SJSA1 (cell line): ENCODE measurements at places on chromosomes 4 and X. TPM values are rescaled to one million over a fixed set of nuclear protein-coding genes. Genes with fewer than 3 reads are reported as not detected.

- no peaks in the 10 kb centered on the region for H3K4me1 ChIP-seq
- no peak for DNase-seq
- no peaks in the 10 kb centered on the region for H3K36me3 ChIP-seq
- no peaks in the 10 kb centered on the region for H3K27me3 ChIP-seq
- H3K4me3 ChIP-seq = no peak overlapping the region
- no peak overlapping the region for H3K27ac ChIP-seq
Observed at GRCh38 chrX:110836982-110837381, 41.4 kb upstream of the CHRDL1 start.

Gene SPATA18
- total RNA-seq = 0.11 TPM in 1 of 2 replicates, not detected in the other

GRCh38 chrX:68848189-68848940, 19.5 kb downstream of the EFNB1 start:
- no peaks in the 10 kb centered on the region for H3K4me1 ChIP-seq
- no peak for DNase-seq
- H3K27ac ChIP-seq = no peak overlapping the region
- no peaks in the 10 kb centered on the region for H3K36me3 ChIP-seq

Gene STARD8
- 2.3 and 2.4 TPM in 2 replicates for total RNA-seq

Gene MANBA
- 13.2 and 16.2 TPM in 2 replicates for total RNA-seq

- no peak for DNase-seq
- H3K36me3 ChIP-seq = no peaks in the 10 kb centered on the region
- no peak overlapping the region for H3K4me3 ChIP-seq
- H3K27ac ChIP-seq = no peak overlapping the region
- H3K4me1 ChIP-seq = no peaks in the 10 kb centered on the region
Observed at GRCh38 chr4:69781458-69782418, 21.3 kb upstream of the SULT1B1 start.

DNA sequence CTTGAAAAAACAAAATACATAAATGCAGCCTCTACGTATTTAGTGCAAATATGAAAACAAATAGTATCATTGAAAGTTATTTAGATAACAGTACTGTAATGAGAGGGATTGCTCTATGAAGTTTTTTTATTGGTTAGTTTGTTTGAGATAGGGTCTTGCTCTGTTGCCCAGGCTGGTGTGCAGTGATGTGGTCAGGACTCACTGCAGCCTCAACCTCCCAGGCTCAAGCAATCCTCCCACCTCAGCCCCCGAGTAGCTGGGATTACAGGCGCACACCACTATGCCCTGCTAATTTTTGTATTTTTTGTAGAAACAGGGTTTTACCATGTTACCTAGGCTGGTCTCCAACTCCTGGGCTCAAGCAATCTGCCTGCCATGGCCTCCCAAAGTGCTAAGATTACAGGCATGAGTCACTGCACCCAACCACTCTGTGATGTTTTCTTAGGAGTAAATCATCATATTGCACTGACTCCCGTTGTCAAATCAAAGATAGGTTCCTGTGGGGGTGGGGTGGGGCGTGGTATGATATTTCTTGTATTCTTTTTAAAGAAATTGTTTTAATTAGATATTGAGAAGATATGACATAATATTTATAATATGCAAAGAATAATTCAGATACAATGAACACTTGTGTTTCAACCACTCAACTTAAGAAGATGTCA, 75.8 kb downstream of the ATG4A start:
- H3K4me3 ChIP-seq = no peak overlapping the region
- H3K27ac ChIP-seq = no peak overlapping the region
- H3K36me3 ChIP-seq = no peaks in the 10 kb centered on the region
- no peak for DNase-seq
- no peaks in the 10 kb centered on the region for H3K27me3 ChIP-seq

- no peaks in the 10 kb centered on the region for H3K36me3 ChIP-seq
- H3K4me3 ChIP-seq = no peak overlapping the region
- DNase-seq = peak; percentile 80
- no peaks in the 10 kb centered on the region for H3K27me3 ChIP-seq
- peak overlapping the region; percentile 31 for H3K27ac ChIP-seq
Observed at GRCh38 chrX:1754077-1754476, 139.2 kb downstream of the ASMT start.

GRCh38 chr4:19791422-19792123, 460.1 kb upstream of the SLIT2 start:
- H3K4me3 ChIP-seq = no peak overlapping the region
- no peak for DNase-seq
- H3K27me3 ChIP-seq = no peaks in the 10 kb centered on the region; the same call in 1 of the 2 replicates
- H3K27ac ChIP-seq = no peak overlapping the region
- H3K4me1 ChIP-seq = no peaks in the 10 kb centered on the region
- no peaks in the 10 kb centered on the region for H3K36me3 ChIP-seq

Gene SPANXB1
- total RNA-seq = not detected in 2 replicates

Gene ZNF711
- total RNA-seq = 9.3 and 11.4 TPM in 2 replicates

DNA sequence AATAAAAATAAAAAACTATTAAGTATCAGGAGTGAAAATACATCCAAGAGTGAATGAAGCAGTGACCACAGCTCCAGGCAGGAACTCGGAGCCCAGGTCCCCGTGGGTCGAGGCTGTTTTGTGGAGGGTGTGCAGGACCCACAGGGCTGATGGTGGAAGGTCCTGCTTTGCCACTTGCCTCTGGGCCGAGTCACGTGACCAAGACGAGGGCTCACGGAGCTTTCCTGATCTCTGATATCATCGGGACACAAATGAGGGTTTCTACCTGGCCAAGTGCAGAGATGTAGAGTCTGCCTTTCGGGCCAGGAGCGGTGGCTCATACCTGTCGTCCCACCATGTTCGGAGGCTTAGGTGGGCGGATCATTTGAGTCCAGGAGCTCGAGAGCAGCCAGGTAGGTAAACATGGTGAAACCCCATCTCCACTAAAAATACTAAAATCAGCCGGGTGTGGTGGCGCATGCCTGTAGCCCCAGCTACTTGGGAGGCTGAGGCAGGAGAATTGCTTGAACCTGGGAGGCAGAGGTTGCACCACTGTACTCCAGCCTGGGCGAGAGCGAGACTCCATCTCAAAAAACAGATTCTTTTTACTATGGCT, 7.2 kb downstream of the SLC25A6 start:
- H3K27ac ChIP-seq = no peak overlapping the region
- peaks cover 7% of the 10 kb centered on the region for H3K4me1 ChIP-seq
- no peak overlapping the region for H3K4me3 ChIP-seq

Gene SLC7A11
- total RNA-seq = 33.0 and 45.5 TPM in 2 replicates

Gene STOX2
- total RNA-seq = 0.55 TPM in 1 of 2 replicates, not detected in the other

Gene VEGFC
- total RNA-seq = 14.3 and 19.0 TPM in 2 replicates

Gene HNRNPH2
- total RNA-seq = 58.9 and 71.8 TPM in 2 replicates

GRCh38 chr4:3686753-3687152, 79.4 kb upstream of the ADRA2C start:
- no peak overlapping the region for H3K4me3 ChIP-seq
- peaks cover 4% of the 10 kb centered on the region for H3K27me3 ChIP-seq
- H3K4me1 ChIP-seq = no peaks in the 10 kb centered on the region

GRCh38 chrX:151974336-151975227, at the start of gene GABRE:
TSS of gene GABRE (minus strand) at chrX:151974676. CDS start at chrX:151974625, 51 bp downstream.
- peak within 1 kb of the TSS; percentile 47 for H3K27ac ChIP-seq
- H3K27me3 ChIP-seq = no peaks in the 10 kb centered on the region
- H3K4me1 ChIP-seq = peaks cover 30% of the 10 kb centered on the region
- peak within 1 kb of the TSS; percentile 77 for H3K4me3 ChIP-seq
- DNase-seq = peak; percentile 45

- H3K27me3 ChIP-seq = no peaks in the 10 kb centered on the region
- H3K4me1 ChIP-seq = peaks cover 9% of the 10 kb centered on the region
- peaks cover 26% of the 10 kb centered on the region for H3K36me3 ChIP-seq
- H3K27ac ChIP-seq = no peak overlapping the region
Observed at GRCh38 chr4:182140547-182140946, 102.7 kb upstream of the TENM3 start.

Gene PRKG2
- total RNA-seq = 0.03 TPM in 1 of 2 replicates, not detected in the other

Gene ARSJ
- 51.5 and 67.0 TPM in 2 replicates for total RNA-seq

DNA sequence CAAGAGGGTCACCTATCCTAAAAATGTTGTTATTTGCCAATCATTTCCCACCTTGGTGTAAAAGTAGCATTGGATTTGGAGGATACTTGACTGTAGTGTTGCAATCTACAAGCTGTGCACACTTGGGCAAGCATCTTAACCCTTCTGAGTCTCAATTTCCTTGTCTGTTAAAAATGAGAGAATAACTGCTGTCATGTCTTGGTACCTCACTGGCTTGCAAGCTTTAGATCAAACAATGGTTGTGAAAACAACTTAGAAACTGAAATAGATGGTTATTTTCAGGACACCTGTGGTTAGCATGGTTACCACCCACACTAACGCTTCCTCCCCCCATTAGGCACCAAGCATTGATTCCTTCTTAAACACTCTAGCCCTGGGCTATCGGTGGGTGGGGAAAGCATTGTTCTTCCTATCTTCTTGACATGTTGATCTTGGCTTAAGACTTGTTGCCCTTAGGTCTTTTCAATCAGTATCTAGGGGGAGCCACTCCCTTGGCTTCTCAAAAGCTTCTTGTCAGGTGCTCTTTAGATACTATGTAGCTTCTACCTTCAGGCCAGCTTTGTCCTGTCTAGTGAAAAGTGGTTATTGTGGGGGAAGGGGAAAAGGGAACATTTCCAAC, 10.6 kb upstream of the AMOT start:
- H3K27ac ChIP-seq = no peak overlapping the region
- no peaks in the 10 kb centered on the region for H3K36me3 ChIP-seq
- H3K27me3 ChIP-seq = no peaks in the 10 kb centered on the region

- no peaks in the 10 kb centered on the region for H3K4me1 ChIP-seq
- no peak overlapping the region for H3K27ac ChIP-seq
- no peaks in the 10 kb centered on the region for H3K36me3 ChIP-seq
- no peak for DNase-seq
Observed at GRCh38 chrX:130025256-130025655, 42.8 kb downstream of the BCORL1 start.

GRCh38 chr4:8038719-8039251, 99.1 kb upstream of the AFAP1 start:
- H3K36me3 ChIP-seq = no peaks in the 10 kb centered on the region
- H3K27me3 ChIP-seq = peaks cover 7% of the 10 kb centered on the region; the same call in 1 of the 2 replicates
- no peak for DNase-seq
- no peak overlapping the region for H3K27ac ChIP-seq
- H3K4me3 ChIP-seq = no peak overlapping the region
- peaks cover 11% of the 10 kb centered on the region for H3K4me1 ChIP-seq
